ENCODE measurements at places on chromosomes 4 and X.

GRCh38 chr4:124491361-124492145 is 221.0 kb downstream of the ANKRD50 start:
- no peak for DNase-seq

- no peak for DNase-seq
Measured at GRCh38 chr4:128540122-128540521, 252.5 kb upstream of the PGRMC2 start.

GRCh38 chr4:24928708-24929107 is 15.9 kb upstream of the CCDC149 start:
- no peak for DNase-seq

DNA sequence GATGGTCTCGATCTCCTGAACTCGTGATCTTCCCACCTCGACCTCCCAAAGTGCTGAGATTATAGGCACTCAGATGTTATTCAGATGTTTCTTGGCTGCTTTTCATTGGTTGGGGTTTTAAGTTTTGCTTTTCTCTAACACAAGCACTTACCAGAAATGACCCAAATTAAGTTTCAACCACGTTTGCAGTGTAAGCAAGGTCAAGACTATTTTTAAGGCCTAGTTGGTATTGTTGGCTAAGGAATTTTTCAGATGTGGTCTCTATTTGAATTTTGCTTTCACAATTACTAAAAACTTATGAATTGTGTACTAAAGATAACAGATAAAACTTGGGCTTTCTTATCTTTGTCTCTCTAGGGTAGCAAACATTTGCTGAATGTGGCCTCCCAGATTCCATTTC is 1756.9 kb upstream of the TENM3 start:
- no peak for DNase-seq

- no peak for DNase-seq
Measured at GRCh38 chr4:182245541-182246215, 2.5 kb downstream of the TENM3 start.

DNA sequence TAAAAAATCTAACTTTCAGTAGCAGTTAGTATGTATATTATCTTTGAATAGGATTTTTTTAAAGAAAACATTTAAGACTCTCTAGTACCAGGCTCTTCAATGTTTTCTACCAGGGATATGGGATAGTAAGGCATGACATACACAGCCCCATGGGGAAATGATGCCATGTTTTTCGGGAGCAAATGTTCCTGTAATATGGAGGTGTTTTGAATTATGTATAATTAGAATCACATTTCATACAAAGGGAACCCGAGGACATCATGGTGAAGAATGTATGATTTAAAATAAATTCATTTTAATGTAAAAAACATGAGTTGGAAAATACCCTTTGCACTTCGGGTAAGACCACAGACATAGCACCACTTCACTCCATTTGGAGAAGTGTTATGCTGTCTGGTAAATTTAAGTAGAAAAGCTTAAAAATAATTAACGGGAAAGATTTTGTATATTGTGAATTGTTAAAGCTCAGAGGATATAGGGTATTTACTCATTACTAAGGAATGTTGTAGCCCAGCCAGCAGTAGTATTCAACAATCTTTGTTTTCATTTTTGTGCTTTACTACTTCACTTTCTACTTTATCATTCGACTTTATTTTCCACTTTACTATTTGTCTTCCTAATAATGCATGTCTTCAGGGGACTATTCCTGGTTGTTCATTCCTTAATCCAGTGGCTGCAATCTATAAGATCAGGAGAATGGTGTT is 2050.7 kb downstream of the ARAP2 start:
- DNase-seq = no peak

- DNase-seq = no peak
Measured at GRCh38 chrX:32937043-32937442, 274.3 kb downstream of the DMD start.

- DNase-seq = no peak
Measured at GRCh38 chrX:14817571-14817970, 55.3 kb downstream of the FANCB start.

- DNase-seq = no peak
Measured at GRCh38 chrX:3160756-3161155, 119.5 kb downstream of the ARSF start.

GRCh38 chr4:128961405-128961804 is 131.9 kb downstream of the SCLT1 start:
- no peak for DNase-seq

DNA sequence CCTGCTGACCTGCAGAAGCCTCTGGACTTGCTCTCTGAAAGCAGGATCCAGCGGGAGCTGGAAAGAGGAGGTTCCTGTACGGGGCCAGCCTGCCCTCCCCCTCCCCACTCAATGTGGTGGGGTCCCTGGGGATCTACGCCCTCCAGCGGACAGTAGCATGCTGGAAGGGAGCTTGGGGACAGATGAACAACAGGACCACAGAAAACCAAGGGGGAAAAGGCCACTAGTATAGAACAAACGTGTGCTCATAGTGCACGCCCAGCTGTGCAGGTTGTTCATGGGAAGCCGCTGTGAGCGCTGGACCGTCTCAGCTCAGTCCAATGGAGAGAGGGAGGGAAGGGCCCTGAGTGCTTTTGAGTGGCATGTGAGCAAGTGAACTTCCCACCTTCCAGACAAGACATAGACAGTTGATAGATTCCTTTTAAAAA is 15.8 kb downstream of the HMX1 start:
- no peak for DNase-seq

- no peak for DNase-seq
Measured at GRCh38 chrX:50697691-50698090, 116.3 kb downstream of the SHROOM4 start.

DNA sequence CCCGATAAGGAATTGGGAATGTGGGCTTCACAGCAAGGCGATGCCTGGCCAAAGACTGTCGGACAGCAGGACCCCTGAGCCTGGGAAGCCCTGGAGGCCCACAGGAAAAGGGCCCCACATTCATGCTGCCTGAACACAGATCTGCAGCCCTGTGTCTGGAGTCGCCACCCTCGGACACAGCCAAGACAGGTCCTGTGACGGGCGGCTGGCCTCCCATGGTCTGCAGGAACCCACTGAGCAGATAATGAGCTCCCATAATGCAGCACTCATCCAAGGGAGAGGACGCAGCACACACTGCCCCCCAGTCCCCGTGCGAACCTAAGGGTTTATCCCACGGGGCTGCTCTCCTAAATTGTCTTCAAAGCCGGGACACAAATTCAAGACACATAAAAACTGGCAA is 30.6 kb downstream of the ZFYVE28 start:
- no peak for DNase-seq

- DNase-seq = no peak
Measured at GRCh38 chrX:110056419-110056818, 53.5 kb downstream of the TMEM164 start.

GRCh38 chrX:54817220-54817820 is 9.8 kb downstream of the MAGED2 start:
- DNase-seq = no peak

GRCh38 chr4:25437926-25438325 is 60.9 kb downstream of the ANAPC4 start:
- no peak for DNase-seq

DNA sequence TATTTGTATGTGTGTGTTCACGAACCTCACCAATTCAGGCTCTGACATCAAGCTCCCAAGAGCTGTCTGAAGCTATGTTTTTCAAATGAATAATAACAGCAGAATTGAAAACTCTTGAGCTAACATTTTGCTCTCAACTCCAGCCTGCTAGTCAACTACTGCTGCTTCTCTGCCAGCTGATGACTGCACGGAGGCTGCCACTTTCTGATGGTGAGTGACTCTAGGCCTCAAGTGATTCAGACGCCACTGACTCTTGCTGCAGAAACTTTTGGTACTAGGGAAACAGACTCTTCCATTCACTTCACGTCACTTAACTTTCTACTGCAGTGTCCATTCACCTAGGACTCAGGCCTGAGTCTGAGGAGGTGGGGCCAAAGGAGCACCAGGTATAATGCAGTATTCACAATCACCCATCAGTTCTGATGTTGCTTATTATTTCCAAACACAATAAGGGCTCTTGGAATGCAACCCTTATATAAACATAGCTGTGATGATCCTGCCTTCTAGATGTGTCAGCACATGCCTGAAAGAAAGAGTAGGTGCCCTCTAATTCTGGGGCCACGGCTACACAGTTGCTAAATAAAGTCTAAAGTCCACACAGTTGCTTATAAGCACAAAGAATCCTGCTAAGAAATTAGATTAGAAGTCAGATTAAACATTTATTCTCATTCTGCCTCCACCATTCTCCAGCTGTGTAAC is 16.0 kb downstream of the PRDM8 start:
- DNase-seq = no peak

DNA sequence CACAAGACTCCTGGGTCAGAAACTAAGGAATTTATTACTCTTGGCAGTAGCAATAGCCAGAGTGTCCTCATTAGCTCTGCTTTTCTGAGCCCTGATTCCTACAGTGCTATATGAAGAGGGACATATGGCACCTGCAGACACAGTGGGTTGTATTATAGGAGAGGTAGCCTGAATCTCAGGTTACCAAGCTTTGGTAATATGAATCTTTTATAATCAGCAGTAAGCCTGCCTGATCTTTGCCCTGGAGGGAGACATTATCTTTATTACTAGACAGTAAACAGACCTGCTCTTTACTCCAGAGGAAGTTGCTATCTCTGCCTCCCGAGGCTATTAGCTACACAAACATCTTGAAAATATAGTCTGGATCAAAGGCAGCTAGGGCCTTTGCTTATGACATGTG is 62.5 kb upstream of the HOPX start:
- DNase-seq = no peak

- DNase-seq = no peak
Measured at GRCh38 chr4:144955104-144955503, 142.9 kb downstream of the ANAPC10 start.

DNA sequence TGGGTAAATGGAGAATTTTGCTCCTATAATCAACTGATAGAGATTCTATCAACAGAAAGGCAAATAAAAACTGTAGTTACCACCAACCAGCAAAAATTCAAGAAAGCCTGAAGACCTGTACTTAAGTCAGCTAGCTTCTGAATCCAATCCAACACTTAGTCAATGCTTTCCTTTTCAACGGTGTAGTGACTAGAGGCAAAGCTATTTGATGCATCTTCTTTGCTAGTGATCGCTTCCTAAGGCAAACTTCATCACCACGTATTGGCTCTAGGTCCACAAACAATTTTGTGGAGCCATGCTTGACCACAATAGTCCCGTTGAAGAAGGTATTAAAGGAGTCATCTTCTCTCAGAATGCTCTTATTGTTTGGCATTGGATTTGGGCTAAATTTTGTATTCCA is 25.0 kb upstream of the UBA6 start:
- no peak for DNase-seq

- DNase-seq = no peak
Measured at GRCh38 chr4:118968005-118968404, 79.4 kb downstream of the SYNPO2 start.

GRCh38 chrX:13396924-13397323 is 77.1 kb upstream of the ATXN3L start:
- no peak for DNase-seq

DNA sequence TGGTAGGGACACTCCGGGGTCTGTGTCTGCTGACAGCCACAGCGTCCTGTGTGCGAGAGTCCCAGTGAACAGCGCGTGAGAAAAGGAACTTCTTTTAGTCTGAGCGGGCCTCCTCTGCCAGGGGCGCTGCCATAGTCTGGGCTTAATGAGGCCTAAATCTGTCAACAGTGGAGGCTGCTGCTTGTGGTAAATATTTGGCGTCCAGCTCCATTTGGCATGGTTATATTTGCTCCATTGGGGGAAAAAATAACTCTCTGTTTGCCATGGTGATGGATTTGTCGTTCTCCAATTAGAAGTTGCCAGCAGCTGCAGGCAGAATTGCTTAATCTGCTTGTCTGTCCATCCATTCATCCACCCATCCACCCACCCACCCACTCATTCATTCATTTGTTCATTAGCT is 71.4 kb upstream of the PSAPL1 start:
- DNase-seq = no peak

DNA sequence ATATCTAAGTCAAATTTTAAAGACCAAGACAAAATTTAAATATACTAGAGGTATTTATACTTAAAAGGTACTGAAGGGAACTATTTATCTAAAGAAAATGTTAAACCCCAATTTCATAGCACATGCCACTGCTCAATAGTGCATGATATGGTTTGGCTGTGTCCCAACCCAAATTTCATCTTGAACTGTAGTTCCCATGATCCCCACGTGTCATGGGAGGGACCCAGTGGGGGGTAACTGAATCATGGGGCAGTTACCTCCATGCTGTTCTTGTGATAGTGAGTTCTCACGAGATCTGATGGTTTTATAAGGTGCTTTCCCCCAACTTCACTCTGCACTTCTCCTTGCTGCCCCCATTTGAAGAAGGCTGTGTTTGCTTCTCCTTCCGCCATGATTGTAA is 32.3 kb downstream of the MAML3 start:
- no peak for DNase-seq

- no peak for DNase-seq
Measured at GRCh38 chrX:72305286-72306084, at the start of gene CITED1. TSS of gene CITED1 (minus strand) at chrX:72305914. CDS start at chrX:72302869, 3,045 bp downstream.

GRCh38 chrX:110665223-110666002 is 130.2 kb downstream of the CHRDL1 start:
- DNase-seq = no peak

GRCh38 chrX:17214962-17215361 is 160.0 kb upstream of the NHS start:
- DNase-seq = no peak

GRCh38 chr4:34422472-34423175 is 1821.7 kb downstream of the ARAP2 start:
- no peak for DNase-seq

DNA sequence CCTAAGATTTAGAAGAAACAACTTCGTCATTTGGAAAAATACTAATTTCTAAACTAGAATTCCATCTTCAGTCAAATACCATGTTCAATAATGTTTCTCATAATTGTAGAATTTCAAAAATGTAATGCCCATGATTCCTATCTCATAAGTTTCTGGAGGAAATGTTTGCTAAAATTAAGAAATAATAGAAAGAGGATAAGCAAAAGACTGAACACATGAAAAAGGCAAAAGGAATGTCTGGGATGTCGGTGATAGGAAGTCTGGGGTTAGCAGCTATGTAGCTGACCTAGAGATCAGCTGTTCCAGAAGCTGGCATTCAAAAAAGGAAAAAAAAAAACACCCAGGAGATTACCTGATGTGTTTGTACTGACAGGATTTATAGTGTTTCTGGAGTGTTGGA is 18.9 kb upstream of the PCDH10 start:
- DNase-seq = no peak

GRCh38 chr4:107531927-107532326 is 188.1 kb downstream of the PAPSS1 start:
- no peak for DNase-seq

GRCh38 chr4:38866973-38867477 is 581 bp upstream of the FAM114A1 start:
- no peak for DNase-seq

All from stimulated activated CD8-positive, alpha-beta memory T cell treated with anti-CD3 and anti-CD28 coated beads, Interleukin-4, amount 100 ng/mL, for 4 hours (primary cell).